CD8-positive, alpha-beta memory T cell (primary cell): ENCODE measurements at places on chromosomes 6 and 20. TPM values are rescaled to one million over a fixed set of nuclear protein-coding genes. Genes with fewer than 3 reads are reported as not detected.

Gene TLDC2
- 0.29 TPM for polyA plus RNA-seq

Gene NKX2-2
- not detected for polyA plus RNA-seq

GRCh38 chr6:129099696-129100095 is 216.8 kb downstream of the LAMA2 start:
- DNase-seq, result no peak

Gene SLC52A3
- polyA plus RNA-seq, result not detected

DNA sequence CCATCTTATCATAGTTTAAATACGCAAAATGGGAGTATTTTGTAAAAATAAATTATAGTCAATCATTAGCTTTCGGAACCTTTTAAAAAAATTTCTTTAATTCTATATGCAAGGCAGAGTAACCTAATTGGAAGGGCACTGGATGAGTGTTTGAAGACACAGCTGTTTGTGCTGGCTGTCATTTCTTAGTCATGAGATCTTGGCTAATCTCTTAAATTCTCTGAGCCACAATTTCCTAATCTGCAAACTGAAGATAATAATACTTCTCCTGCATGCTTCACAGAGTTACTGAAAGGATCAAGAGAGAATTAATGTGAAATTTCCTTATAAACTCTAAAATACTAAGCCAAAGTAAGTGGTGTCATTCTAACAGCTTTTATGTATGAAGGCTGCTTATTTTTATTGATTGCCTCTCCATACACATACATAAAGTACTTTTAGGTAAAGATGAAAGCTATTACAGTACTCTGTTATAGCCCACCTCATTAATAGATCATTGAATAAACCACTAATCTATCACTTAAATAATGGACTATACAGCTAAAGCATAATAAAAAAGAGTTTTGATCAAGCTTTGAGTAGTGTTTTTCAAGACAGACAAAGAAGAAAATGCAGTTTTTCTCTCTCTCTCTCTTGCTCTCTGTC is 383.7 kb upstream of the IRAK1BP1 start:
- no peak for DNase-seq

GRCh38 chr6:91879386-91879995 is 1292.6 kb upstream of the MAP3K7 start:
- DNase-seq, result no peak

Gene PRRT1
- 0.72 TPM for polyA plus RNA-seq

DNA sequence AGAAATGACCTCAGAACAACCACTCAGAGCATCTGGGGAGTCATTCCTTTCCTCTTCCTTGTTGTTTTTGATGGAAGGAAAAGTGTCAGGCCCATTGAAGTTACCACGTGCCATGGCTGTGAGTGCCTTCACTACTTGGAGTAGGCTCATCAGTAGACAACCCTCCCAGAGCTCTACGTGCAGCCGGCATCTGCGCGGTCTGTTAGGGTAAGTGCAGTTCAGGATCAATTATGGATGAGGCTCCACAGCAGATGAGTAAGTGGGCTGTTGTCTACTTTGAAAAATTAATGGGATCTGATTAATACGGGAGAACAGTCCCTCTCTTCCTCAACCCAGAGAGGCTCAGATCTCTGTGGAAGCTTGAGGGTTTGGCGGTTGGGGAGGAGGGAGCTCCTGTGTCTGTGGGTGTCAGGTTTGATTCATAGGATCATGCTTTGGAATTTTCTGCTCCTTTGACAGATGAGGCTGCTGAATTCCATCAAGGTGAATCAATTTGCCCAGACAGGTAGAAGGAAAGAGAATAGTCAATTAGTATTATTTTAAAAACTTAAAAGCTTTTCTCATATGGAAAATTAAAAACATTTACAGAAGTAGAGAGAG is 93.8 kb upstream of the TOX2 start:
- no peak for DNase-seq

Gene SLC17A3
- not detected for polyA plus RNA-seq

DNA sequence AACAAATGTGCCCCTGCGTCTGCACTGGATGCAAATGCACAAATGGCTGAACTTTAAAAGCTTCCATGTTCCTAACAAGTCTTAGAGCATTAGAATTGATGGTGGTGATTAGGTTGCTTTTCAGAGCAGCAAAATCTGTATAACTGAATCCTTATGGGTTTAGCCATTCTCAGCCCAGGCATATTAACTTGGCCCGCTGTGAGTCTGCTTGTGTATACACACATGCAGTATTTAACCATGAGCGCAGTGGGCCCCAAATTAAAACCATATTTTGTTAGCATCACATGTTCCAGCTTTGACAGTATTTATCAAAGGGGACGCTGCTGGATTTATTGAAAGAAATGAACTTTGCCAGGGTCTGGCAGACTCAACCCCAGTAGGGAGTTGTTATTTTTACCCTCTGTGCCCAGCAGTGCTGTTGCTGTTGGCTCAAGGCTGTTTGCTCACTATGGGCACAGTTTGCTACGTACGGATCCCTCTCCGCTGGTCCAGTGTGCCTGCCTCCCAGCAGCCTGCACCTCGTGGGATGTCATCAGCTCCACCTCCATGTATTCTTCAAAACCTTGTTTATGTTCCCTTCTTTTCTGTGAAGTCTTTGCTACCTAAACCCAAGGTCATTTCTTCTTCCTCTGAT is 144.7 kb downstream of the QRSL1 start:
- DNase-seq, result no peak

- no peak for DNase-seq
Observed at GRCh38 chr6:19135706-19136105, 701.5 kb upstream of the ID4 start.

- no peak for DNase-seq
Observed at GRCh38 chr6:77015350-77015749, 447.9 kb downstream of the HTR1B start.

- DNase-seq, result no peak
Observed at GRCh38 chr20:34334654-34335407, 28.2 kb upstream of the ITCH start.

- DNase-seq, result no peak
Observed at GRCh38 chr6:45643126-45643525, 265.4 kb upstream of the SUPT3H start.

DNA sequence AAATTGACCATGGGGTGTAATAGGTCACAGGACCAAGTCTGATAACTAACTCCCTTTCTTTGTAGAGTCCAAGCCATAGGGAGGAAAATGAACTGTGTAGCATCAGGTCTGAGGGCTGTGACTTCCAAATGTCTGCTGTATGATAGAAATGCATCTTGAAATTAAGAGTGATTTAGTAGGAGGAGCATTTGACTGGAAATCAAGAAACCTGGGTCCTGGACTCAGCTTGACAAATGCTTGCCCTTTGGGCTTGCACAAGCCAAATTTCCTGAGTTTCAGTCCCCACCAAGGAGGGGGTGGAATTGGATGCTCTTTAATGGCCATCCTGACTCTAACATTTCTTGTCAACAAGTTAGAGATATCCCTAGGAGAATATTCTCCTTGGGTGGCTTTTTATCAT is 187.0 kb downstream of the PDE7B start:
- no peak for DNase-seq

DNA sequence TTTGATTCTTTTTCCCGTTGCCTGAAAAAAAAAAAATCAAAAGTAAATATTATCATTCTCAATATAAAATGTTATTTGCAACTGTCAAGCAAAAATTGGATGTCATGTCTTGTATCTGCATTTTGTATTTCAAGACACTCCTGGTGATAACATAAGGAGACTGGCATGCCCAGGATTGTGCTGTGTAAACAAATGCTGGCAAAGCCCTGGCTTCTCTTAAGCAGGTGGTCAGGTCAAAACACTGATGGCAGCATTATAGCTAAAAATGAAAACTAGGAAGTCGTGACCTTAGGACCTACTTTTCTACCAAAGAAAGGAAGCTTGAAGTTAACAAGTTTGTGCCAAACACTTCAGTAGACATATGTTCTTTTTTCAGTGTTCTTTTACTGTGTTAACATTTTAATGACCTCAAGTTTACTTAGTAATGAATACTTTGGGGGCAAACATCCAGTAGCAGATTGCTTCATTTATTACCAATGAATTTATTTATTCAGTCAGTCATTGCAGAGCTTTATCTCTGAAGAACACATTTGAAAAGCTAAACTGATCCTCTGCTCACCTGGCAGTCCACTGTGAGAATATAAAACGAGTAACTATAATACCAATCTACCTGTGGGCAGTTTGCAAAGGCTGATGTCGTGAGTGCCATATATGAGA is 243.1 kb upstream of the FLRT3 start:
- no peak for DNase-seq

GRCh38 chr6:10434235-10434634 is 19.4 kb upstream of the TFAP2A start:
- no peak for DNase-seq

GRCh38 chr6:167329014-167329413 is 4.1 kb downstream of the TTLL2 start:
- DNase-seq, result no peak

GRCh38 chr6:157203312-157203744 is 120.0 kb downstream of the TMEM242 start:
- no peak for DNase-seq

Gene BPIFB1
- not detected for polyA plus RNA-seq

Gene TBX18
- polyA plus RNA-seq, result not detected

- DNase-seq, result no peak
Observed at GRCh38 chr20:14947536-14947935, 610.1 kb upstream of the FLRT3 start.

- DNase-seq, result no peak
Observed at GRCh38 chr20:51768759-51769517, 748 bp upstream of the ATP9A start.

- no peak for DNase-seq
Observed at GRCh38 chr6:34248198-34248726, 544 bp downstream of the SMIM29 start.

- DNase-seq, result no peak
Observed at GRCh38 chr6:26392932-26393636, 9.0 kb upstream of the BTN3A1 start.
